IPS DF 6.9 (cell line): ENCODE measurements at places on chromosomes 1 and 21.

DNA sequence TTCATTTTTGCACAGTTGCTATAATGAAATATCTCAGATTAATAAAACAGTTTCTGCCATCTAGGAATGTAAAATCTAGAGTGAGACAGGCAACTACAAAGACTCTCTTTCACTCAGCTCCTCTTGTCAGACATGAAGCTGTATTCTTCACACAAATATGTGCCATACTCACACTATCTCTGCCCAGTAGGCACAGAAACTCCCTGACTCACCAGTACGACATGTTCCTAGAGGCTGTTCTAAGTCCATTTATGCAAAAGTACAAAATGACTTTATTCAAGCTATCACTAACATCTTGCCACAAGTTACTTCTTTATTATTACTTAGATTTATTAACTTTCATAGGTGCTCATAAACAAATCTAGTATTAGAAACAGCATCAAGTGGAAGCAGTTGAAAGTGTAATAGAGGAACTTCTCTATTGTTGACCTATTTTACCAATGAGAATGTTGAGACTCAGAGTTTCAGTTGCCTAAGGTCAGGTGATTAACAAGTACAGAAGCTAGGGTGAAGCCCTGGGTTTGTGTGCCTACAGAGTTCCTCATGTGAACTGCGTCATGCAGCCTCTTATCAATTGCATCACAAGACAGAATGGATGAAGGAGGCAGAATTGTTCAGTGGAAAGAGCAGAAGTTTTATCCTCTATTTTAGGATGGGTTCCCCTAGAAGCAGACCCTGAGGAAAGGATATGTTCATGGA is 98.9 kb downstream of the RGS2 start:
- no peak for DNase-seq

DNA sequence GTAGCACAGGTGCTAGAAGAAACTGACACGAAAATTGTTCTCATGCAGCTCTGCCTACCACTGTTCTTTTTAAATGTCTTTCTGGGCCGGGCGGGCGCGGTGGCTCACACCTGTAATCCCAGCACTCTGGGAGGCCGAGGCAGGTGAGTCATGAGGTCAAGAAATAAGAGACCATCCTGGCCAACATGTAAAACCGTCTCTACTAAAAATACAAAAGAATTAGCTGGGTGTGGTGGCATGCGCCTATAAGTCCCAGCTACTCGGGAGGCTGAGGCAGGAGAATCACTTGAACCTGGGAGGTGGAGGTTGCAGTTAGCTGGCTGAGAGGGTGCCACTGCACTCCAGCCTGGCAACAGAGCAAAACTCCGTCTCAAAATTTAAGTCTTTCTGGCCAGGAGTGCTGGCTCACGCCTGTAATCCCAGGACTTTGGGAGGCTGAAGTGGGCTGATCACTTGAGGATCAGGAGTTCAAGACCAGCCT is 947 bp upstream of the RIT1 start:
- no peak for DNase-seq

- no peak for DNase-seq
These were observed 92.3 kb downstream of the KCNT2 start for GRCh38 chr1:196515904-196516303.

- DNase-seq: no peak
These were observed 364.8 kb downstream of the RPS6KC1 start for GRCh38 chr1:213415691-213416380.

- no peak for DNase-seq
These were observed 43.2 kb downstream of the IL6R start for GRCh38 chr1:154448331-154448811.

DNA sequence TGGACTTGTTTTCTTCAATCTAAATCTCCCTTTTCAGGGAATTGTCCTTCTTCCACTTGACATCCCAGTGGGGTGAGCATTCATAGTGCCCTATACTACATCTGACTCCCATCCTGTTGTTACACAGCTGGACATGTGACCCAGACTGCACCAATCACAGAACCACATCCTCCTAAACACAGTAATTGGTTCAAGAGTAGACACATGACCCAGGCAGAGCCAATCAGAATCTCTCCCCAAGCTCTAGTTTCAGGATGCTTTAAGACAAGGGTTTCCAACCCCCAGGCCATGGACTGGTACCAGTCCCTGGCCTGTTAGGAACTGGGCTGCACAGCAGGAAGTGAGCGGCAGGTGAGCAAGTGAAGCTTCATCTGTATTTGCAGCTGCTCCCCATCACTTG is 5.6 kb upstream of the DDOST start:
- no peak for DNase-seq

DNA sequence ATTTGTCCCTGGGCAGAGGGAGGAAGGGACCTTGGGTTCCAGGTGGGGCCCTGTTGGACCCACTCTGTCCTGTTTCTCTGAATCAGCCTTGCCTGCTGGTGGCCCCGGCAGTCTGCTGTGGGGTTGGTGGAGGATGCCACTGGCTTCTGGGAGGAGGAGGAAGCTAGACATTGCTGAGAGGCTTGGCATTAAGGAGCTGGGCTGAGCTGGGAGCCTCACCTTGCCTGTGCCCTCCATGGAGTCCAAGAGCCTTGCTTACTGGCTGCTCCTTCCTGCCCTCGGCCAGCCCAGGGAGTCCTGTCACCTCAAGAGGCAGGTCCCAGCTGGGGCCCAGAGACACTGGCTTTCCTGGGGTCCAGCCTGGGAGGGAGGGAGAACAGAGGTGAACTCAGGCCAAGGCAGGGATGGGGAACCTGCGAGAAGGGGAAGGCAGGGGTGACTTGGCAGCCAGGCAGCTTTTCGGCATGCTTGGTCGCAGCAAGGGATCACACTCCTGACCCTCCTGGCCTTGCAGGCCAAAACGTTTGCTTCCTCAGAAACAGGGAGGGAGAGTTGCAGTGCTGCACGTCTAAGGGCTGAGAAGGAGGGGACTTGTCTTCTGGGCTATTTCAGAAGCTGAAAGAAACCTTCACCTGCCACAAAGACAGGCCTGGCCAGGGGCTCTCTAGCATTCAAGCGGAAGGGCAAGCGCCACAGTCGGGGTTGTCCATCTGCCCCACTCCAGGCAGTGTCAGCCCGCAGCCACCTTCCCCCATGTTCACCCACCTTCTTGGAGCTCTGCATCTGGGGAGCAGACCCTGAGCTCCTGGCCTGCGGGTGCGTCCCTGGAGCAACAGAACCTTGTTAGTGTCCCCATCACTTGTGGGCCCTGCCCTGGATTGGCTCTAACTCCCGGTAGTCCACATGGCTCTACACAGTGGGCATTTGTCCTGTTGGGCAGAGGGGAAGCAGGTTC is 8.9 kb downstream of the TMEM201 start:
- DNase-seq: no peak

DNA sequence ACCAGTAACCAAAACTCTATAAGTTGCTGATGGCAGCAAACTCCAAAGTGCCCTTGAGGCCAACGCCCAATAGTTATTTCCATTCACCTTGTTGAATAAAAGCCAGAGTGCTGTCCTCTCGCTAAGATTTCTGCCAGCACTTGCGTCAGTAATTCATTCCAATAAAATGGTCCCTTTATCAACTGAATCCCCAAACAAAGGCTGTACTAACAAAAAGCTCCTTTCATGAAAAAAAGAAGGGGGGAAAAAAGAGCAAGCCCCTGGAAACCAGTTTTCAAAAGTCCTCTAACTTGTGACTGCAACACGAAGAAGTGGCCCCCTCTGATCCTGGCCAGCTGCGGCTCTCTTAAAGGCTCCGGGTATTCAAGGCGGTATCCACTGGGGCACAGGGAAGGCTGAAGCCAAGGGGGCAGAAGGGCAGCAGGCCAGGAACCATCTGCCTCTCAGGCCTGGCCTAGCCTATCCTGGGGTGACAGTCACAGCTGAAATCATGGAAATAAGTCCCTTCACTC is 55.8 kb upstream of the ZNF326 start:
- DNase-seq: no peak

GRCh38 chr1:59879996-59880505 is 46.5 kb downstream of the CYP2J2 start:
- DNase-seq: no peak

DNA sequence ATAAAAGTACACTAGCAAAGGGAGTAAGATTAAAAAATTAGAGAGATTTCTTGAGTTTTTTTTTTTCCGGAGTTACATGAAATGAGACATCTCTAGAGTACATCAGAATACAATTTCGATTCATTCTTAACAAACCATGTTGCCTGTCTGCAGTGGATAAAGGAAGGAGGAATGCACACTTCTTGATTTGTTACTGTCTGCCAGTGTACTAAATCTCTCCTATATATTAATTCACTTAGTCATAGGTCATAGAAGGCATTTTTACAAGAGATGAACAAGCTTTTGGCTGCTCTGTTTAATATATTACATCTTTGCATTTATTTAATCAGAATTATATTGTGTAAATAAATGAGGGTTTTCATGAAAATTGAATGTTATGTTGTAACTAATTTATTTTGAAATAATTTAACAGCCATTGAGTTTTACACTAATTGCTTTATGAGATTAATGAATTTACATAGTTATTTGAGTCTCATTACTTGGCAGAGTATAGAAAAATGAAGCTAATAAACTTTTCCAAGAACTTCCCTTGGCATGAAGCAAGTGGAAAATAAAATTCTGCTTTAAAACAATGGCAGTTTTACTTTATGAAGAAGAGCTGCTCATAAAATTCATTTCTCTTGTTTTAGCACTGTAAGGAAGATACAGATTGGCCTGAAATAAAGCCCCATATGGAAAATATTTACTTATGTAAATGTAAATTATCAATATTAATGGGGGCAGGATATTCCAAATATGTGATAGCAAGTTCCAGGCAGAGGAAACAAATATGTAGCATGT is 1284.7 kb downstream of the BRINP3 start:
- DNase-seq: no peak

DNA sequence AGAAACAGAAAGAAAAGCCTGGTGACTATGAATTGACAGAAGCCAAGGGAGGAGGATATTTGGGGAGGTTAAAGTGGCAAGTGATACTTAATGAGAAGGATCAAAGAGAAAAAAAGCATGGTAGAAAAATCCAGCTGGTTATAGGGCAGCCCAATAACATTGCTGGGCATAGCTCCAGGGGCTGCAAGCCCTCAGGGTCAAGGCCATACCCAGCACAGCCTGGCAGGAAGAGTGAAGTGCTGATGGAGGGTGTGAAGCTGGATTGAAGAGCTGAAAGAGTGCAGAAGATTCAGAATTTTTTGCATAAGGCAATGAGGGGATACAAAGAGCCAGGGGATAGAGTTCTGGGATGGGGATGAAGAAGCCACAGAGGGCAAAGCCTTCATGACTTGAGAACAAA is 8.0 kb upstream of the HSD11B1 start:
- DNase-seq: no peak

- DNase-seq: no peak
These were observed 1.7 kb downstream of the EPHX4 start for GRCh38 chr1:92031281-92032110.

GRCh38 chr1:77487631-77488030 is 194.8 kb downstream of the ZZZ3 start:
- no peak for DNase-seq

- no peak for DNase-seq
These were observed 20.3 kb downstream of the FAM89A start for GRCh38 chr1:231019711-231020110.

GRCh38 chr1:90357995-90358394 is 359.1 kb downstream of the BARHL2 start:
- no peak for DNase-seq
